Stimulated activated CD8-positive, alpha-beta memory T cell treated with anti-CD3 and anti-CD28 coated beads, Interleukin-4, amount 100 ng/mL, for 1 hour (primary cell): ENCODE measurements at places on chromosomes 11 and 22.

GRCh38 chr11:123474994-123475393 lies 44.9 kb downstream of the GRAMD1B start:
- no peak for DNase-seq

DNA sequence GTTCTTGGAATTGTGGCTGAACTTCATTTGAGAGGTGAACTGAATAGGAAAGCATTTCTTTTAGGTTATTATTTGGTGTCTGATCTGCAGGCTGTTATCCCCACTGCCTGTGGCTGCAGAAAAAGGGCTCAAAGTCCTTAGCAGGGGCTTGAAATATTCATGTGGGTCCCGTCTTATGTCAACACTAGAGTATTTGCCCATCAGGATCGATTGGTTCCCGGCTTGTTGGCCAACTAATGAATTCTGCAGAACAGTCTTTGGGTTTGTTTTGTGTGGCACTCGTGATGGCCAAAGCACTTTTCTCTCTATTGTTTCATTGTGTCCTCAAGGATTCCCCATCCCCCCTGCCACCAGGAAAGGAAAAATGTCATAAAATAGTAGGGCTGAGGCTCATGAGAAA lies 211.9 kb downstream of the MYO18B start:
- no peak for DNase-seq

- no peak for DNase-seq
These were observed 904 bp downstream of the C2CD3 start for GRCh38 chr11:74169738-74170458.

- no peak for DNase-seq
These were observed 131.3 kb downstream of the CHST1 start for GRCh38 chr11:45534132-45534531.

DNA sequence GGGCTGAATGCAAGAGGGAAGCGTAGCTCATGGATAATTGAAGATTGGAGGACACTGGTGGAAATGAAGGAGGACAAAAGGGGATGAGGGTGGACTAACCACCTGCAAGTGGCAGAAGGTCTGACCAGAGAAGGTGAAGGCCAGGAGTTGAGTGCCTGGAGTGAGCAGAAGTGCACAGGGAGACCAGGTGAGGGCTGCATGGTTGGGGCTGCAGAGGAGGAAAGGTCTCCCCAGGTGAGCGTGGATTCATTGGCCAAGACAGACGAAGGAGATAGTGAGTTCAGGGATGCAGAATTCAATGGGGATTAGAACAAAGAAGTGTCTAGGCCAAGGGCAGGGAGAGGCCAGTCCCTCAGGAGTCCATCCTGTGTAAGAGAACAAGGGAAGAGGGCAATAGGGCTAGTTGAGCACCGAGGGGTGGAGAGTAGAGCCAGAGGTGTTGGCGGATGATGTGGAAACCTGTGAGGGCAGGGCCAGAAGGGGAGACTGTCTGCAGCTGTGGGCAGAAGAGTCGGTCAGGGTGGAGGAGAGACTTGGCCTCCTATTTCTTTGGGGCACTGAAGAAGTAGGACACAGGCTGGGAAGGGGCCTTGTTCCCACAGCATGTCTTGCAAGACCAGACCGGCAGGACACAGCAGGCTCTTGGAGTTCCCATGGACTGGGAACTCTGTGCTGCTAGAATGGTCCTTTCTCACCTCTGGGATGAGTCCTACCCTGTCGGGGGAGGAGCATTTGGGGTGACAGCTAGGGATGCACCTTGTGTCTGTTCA lies 6.7 kb downstream of the TRIM29 start:
- no peak for DNase-seq

DNA sequence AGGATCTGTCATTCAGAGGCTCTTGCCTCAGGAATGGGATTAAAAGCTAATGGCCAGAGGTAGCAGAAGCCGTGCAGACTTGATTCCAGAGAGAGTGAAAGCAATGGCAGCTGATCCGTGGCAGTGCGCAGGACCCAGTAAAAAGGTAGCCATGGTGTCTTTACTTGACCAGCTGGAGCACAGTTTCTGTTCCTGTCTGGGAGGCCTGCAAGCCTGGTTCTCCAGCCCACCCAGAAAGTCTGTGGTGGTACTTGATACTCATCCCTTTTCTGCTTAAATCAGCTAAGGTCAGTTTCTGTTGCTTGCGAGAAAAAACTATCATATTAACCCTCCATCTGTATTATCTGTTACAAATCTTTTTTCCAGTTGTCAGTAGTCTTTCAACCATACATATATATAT lies 86.7 kb downstream of the RPS6KA4 start:
- DNase-seq, result no peak

DNA sequence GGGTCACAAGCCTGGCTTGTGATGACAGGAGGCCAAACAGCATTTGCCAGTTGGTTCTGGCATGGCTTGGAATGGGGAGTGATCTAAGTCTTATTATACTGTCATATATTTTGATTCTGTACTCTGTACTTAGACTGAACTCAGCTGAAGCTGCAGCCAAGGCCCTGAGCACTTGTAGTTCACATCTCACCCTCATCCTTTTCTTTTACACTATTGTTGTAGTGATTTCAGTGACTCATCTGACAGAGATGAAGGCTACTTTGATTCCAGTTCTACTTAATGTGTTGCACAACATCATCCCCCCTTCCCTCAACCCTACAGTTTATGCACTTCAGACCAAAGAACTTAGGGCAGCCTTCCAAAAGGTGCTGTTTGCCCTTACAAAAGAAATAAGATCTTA lies 843 bp downstream of the OR56B1 start:
- DNase-seq, result no peak

DNA sequence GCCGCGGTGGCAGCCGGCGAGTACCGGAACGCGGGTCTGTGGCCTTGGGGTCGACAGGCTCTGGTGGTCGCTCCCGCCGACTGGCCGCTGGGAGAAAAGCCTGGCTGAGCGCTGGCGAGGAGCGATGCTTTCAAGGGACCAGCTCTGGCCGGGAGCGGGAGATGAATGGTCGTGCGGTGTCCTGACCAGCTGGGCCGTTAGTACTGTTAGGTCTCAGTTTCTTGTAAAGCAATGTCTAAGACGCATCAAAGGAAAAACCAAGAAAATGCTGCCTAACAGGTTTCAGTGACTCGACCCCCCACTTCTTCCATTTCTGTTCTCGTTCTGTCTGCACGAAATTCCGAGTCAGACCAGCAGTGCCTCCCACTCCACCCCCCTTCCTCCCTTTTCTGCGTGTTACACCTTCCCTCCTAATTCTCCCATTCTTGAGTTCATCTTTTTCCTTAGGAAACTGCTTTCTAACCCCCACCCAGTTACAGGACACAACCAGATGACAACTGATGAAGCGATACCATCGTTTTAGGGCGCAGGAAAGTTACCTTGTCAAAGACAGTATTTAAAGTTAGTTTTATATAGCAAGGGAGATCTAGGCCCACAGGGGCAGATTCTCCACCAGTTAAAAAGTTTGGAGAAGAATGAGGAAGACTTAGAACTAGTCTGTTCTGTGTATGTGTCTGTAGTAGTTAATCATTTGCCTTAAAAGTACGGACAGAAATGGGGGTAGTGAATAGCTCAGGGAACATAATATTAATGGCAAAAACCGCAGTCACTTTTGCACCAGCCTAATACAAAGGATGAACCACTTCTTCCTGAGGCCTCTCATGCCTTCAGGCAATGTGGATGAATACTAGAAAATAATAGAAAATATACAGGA lies 1.0 kb downstream of the CUL5 start:
- no peak for DNase-seq

- no peak for DNase-seq
These were observed 23.8 kb downstream of the MB start for GRCh38 chr22:35593071-35593890.

DNA sequence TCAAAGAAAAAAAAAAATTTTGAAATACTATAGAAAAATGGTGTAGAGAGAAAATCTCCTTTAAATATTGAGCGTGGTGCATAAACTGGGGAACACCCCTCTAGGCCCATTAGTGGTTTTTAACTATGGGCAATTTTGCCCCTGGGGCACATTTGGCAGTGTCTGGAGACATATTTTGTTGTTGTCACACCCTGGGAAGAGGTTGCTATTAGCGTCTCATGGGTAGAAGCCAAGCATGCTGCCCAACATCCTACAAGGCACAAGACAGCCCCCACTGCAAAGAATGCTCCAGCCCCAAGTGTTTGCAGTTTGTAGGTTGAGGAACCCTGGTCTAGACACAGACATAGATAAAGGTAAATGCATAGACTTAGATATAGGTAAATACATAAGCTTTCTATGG lies 92.6 kb downstream of the KIAA1671 start:
- no peak for DNase-seq

DNA sequence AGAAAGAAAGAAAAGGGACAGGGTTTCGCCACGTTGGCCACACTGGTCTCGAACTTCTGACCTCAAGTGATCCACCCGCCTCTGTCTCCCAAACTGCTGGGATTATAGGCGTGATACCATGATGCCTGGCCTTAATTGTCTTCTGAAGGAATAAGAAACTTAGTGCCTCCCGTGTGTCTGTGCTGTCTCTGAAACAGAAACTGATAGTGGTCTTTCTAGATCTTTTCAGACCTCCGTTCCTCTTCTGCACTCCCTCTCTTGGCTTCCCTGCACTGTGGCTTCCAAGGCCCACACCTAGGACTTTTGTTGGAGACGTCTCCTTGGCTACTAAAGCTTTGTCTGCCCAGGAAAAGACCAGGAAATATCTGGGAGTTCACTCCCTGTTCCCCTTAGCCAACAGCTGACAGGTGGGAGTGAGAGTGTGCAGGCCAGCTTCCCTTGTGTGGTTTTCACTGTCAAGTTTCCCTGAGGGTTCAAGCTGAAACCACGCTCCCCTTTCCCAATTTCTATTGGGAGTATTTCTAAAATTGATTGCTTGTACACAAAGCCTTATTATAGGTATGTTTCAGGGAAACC lies 10.1 kb upstream of the HTR3B start:
- no peak for DNase-seq

DNA sequence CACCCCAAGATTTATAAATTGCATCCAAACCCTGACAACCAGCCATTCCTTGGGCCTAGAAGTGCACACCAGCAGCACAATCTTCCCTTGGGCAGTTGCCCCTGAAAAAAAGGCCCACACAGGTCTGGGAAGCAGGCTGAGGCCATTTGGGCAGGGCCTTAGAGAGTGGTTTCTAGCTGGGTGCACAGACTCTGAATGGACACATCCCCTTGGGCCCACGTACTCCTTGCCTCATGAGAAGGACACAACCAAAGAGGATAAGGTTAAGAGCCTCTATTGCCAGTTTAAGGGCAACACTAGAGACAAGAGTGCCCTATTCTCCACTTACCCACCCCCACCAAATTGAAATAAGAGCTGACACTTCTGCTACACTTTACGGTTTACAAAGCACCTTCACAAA lies 933 bp upstream of the PANX3 start:
- DNase-seq, result no peak

- DNase-seq, result peak; percentile 11
These were observed 282 bp downstream of the PC start for GRCh38 chr11:66957971-66958231.

DNA sequence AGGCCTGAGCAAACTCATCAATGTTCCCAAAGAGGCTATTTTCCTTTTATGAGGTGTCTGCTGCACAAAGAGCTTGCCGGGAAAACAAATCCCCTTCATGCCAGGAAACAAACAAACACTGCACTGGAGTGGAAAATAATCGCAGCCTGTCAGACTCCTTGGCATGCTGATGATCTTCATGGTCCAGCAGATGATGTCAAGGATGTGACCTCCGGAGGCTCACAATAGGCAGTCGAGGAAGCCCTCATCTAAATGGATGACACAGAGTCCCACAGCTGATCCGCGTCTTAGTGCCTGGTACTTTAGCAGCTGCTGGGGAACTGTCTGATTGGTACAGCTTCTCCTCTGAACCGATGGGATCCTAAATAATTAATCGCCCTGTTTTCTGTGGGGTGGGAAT lies 187.6 kb downstream of the TENM4 start:
- no peak for DNase-seq

DNA sequence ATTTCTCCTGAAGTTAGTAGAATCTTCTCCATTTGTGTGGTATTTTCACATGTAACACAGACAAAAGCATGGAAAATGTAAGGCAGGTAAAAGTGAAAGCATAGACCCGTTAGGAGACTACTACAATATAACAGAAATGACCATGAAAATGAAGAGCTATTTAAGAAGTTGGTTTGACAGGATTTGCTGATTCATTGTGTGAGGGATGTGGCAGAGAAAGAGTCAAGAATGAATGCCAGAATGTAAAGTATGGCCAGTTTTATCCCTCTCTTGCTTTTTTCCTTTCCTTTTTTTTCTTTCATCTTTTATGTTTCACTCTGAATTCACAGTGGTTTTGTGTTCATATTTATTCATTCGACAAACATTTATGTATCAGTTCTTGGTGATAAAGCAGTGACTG lies 115.9 kb downstream of the ARFGAP2 start:
- no peak for DNase-seq

DNA sequence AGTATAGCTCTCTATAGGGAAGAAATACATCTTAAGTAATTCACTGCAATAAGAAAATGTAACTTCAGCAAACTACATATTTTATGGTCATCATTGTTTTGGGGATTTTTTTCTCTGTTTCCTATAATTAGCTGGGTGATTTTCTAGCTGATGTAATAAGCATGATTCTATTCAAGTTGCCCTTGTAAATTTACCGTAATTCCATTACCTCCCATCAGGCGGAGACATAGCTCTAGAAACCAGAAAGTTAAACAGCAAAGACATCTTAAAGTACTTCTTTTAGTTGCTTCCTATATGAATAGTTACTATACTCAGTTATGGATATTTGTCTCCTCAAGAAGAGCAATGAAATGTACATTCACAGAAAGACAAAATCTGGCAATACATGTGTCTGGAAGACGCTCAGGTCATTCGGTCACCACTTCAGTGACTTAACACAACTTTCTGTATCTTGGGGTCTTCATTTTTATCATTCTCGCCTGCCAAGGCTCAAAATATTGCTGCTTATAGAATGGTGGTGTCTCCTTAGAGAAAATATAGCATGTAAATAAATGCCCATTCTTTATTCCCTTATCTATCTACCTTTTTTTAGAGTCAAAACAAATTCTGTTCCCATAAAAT lies 239.9 kb upstream of the ZC3H12C start:
- DNase-seq, result no peak

- DNase-seq, result no peak
These were observed 87.4 kb upstream of the SHISAL1 start for GRCh38 chr22:44399906-44400762.

GRCh38 chr22:40009292-40009774 lies 14.6 kb downstream of the FAM83F start:
- DNase-seq, result no peak

GRCh38 chr11:79196950-79197349 lies 243.9 kb downstream of the TENM4 start:
- no peak for DNase-seq

- no peak for DNase-seq
These were observed 38.3 kb downstream of the PIK3IP1 start for GRCh38 chr22:31253949-31254348.

DNA sequence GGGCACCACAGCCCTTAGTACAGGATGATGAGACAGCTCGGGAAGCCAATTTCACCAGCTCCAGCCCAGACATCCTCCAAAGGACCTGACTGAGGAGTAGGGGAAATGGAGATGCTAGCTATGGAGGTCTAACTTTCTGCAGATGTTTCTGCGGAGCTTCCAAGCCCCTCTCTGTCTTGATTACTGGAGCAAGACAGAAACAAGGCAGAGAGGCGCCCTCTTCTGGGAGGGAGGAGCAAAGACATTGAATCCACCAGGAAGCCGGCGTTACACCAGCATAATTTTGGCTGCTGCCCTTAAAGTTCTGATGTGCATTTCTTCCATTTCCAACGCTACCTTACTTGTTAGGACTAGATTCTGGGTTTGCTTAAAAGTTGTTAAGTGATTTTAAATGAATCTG lies 107.3 kb upstream of the HSD17B12 start:
- no peak for DNase-seq
